GM12878 (cell line): ENCODE measurements at places on chromosomes 5 and 9.

DNA sequence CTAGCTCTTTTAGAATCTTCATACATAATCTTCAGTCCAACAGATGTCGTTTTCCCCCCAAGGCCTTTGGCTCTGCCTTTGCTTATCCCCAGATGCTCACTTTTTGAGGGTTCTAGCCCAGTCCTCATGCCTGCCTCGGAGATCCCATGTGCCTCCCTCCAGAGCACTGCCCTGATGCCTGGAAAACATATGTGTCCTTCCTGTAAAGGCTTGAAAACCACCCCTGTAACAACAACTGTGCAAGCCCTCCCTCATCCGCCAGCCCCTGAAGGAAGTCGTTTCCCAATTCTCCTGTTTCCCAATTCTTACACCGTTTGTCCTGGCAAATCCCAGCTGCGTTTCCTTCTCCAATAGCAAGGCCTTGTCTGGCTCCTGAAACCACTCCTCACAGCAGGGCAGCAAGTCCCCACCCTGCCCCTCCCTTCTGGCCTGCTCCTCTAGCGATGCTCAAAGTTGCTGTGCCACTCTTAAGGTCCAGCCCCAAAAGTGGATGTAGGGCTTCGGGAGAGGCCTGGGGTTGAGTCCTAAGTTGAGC is 52.2 kb downstream of the SLC36A1 start:
- DNase-seq = no peak

- no peak for DNase-seq
Observed at GRCh38 chr5:87127426-87127825, 140.3 kb upstream of the RASA1 start.

DNA sequence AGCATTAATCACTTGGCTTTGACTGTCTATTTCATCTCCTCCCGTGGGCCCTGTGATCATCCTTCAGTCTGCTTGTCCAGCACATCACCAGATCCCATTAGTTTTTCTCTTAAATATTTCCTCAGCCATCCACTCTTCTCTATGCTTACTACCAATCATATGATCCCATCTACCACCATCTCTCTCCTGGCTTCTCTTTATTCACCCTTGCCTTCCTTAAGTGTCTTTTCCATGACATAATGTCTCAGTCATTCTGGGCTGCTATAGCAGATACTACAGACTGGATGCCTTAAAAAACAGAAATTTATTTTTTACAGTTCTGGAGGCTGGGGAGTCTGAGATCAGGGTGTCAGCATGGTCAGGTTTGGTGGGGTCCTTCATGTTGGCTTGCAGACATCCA is 208.4 kb upstream of the PPP1R2B start:
- DNase-seq = no peak

GRCh38 chr5:53246042-53246836 is 136.7 kb upstream of the MOCS2 start:
- no peak for DNase-seq

DNA sequence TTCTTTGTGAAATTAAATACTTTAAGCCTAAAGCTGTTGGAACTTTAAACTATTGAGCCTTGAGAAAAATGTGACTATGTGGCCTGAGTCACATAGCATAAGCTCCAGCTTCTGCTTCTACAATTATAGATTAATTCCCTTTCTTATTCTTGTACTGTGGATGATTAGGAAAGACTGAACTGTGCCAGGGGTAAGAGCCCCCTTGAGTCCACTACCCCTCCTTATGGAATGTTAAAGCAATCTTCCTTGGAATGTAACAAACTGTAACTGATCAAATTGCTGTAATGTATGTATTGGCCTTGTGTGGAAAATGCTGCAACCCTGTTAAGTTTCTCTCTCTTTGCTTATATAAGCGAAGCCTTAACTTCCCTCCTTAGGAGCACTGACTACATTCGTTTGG is 273.2 kb downstream of the FAM170A start:
- no peak for DNase-seq

- no peak for DNase-seq
Observed at GRCh38 chr5:15898641-15899040, 280.9 kb downstream of the MARCHF11 start.

- DNase-seq = no peak
Observed at GRCh38 chr9:91047529-91047928, 245.9 kb downstream of the SYK start.

DNA sequence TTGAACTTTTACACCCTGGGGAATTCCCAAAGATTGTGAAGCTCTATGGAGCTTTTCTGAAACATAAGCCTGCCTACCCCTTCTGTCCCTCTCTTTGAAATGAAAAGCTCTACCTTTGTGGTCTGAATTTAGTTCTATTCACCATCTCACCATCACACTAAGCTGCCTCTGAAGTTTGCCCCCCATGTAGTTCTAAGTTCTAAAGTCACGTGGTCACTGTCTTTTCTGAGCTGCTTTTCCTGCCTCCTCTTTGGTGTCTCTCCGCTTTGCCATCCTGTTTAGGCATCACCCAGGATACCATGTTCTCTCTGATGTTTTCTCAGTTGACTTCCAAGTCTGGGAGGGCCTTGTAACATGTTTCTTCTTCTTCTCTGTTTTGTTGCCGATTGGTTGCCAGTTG is 2206.6 kb downstream of the MAT2B start:
- no peak for DNase-seq

DNA sequence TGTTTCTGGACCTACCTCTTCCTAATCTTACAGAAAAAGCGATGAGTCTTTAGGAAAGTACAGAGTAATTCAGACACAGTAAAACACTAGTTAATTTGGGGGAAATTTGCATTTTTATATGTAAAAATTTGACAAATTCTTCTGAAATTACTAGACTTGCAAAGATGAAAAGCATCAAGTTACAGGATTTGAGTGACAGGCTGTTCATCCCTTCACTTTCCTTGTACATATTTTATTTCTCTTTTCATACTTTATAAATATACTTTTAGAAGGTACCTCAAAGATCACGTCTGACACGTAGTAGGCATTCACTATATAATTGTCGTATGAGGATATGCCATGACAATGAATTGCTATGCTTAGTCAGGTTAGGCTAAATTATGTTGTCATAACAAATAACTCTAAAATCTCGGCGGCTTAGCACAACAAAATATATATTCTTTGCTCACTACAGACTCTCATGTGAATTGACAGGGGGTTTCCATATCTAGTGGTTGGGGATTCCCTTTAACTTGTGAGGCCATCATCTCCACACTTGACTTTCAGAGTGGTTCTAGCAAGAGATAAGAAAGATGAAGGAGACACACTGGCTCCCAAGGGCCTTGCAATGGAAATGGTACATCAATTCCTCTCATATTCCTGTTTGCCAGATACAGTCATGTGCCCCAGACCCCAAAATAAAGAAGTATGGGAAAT is 154.1 kb upstream of the TUT7 start:
- peak; percentile 9 for DNase-seq

DNA sequence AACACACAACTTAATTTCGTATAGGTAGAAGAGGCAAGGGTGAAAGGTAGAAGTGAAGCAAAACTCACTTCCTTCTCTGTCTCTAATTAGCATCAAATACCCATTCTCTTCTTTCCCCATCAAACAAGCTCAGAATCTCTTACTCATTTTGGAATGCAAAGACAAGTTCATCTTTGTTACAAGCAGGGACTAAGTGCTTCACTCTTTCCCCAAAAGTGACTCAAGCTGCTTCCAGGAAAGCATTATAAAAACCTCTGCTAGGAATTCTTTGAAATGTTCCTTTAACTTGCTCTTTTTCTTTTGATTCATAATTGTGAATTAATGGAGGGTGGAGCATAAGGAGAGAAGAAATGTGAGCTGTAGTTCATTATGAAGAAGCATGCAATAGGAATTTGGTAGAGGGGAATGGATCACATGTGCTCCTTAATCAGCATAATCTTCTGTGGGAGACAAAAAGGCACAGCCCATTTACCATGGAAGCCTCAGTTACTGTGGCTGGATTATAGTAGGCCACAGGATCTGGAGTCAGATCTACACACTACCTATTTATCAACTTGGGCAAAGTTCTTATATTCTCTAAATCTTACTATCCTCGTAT is 109.5 kb upstream of the DPYSL3 start:
- DNase-seq = no peak

DNA sequence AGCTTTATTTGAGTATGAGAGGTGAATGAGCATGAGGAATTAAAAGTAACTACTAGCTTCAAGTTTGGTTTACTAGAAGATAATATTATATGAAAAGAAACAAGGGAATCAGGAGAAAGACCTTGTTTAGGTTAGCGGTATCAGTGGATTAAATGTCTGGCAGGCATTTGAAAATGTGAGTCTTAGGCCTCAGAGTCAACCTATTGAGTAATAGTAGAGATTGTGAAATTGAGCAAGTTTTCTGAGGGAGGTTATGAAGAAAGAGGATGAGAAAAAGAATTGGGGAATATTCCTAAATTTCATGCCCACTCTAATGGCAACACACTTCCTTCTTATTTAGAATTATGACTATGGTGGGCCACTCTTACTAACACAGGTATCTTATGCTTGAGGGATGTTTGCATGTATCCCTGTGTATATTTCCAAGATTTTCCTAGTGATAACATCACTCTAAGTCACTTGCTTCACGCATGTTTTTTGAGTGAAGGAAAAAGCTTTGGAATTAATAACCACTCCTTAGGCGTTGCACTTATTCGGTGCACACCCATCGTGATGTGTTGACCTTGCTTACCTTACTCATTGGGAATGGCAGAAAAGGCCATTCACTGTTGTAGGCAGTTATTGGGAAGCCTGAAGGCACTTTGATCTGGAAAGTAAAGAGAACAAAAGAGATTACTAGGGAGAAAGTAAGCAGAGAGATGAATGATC is 8.2 kb upstream of the ELL2 start:
- no peak for DNase-seq

GRCh38 chr5:158406884-158407823 is 548.2 kb upstream of the CLINT1 start:
- DNase-seq = no peak

- DNase-seq = no peak
Observed at GRCh38 chr9:110058304-110058953, 149.5 kb downstream of the C9orf152 start.

GRCh38 chr5:84281383-84281782 is 103.3 kb downstream of the EDIL3 start:
- no peak for DNase-seq

- DNase-seq = no peak
Observed at GRCh38 chr5:142304013-142304701, 20.7 kb downstream of the SPRY4 start.

GRCh38 chr9:126155756-126156664 is 170.6 kb upstream of the MVB12B start:
- no peak for DNase-seq

- DNase-seq = no peak
Observed at GRCh38 chr9:126489581-126490213, 124.0 kb upstream of the LMX1B start.

DNA sequence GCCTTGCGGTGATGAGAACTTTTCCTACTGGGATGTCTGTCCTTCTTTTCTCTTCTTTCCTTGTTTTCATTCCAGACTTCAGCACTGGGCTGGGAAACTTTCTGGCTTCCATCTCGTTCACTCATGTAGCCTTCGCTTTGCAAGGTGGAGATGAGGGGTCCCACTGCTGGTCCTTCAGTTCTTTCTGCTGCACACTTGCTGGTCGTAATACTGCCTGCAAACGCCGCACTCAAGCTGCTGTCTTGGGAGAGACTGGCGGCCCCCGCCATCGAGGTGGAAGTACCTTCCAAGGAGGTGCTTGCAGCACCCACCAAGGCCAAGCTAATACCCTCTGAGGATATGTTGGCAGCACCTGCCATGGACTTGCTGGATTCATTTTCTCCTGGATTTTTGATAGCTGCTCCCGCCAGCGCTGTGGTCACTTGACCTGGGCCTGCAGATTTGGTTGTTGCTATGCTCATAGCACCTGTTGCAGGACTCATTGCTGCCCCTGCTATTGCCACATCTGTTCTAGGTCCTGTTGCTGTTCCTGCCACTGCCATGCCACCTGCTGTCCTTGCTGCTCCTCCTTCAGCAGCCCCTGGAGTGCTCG is 3.0 kb downstream of the GARIN3 start:
- no peak for DNase-seq

- no peak for DNase-seq
Observed at GRCh38 chr5:106860398-106861044, 810.2 kb downstream of the EFNA5 start.

GRCh38 chr9:133384736-133385321 is 8.7 kb downstream of the STKLD1 start:
- no peak for DNase-seq

- no peak for DNase-seq
Observed at GRCh38 chr9:36007316-36007708, 29.4 kb upstream of the RECK start.

GRCh38 chr9:83448626-83449025 is 89.6 kb downstream of the FRMD3 start:
- no peak for DNase-seq

- DNase-seq = no peak
Observed at GRCh38 chr5:1673042-1673677, 126.5 kb downstream of the MRPL36 start.

GRCh38 chr9:120845255-120845654 is 2.5 kb upstream of the PSMD5 start:
- DNase-seq = no peak

GRCh38 chr5:155989879-155990278 is 337.1 kb upstream of the SGCD start:
- no peak for DNase-seq

DNA sequence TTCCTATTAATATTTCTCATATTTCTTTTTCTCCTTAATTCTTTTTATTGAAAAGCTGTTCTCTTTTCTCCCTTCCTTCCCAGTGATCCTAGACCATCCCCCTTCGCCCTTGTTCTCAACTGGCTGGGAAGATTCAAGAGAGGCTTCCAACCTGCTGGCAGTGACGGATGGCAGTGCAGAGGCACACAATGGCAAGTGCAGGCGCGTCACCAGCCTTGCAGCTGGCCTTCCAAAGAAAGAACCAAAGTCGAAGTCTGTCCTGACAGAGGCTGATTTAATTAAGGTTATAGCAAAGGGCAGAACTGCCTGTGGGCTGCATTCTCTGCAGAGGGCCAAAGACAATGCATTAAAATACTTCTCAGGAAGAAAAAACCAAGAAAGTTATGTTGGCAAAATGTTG is 7.4 kb downstream of the CEMIP2 start:
- DNase-seq = no peak

DNA sequence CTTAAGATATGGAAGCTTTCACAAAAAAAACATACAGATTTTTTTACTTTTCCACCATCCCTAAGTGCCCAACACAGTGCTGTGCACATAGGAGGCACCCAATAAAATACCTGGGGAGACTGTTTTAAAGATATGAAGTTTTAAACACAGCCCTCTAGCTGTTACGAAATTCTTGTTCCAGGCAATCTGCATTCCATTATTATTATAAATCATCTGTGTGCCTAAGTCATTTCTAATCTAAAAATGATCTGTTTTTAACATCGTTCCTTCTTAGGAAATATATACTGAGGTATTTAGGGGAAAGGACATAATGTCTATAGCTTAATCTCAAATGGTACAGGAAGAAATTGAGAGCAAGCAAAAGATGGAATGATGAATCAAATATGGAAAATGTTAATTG is 32.7 kb upstream of the ISCA1 start:
- DNase-seq = no peak
